ENCODE measurements at places on chromosomes 4 and X.

DNA sequence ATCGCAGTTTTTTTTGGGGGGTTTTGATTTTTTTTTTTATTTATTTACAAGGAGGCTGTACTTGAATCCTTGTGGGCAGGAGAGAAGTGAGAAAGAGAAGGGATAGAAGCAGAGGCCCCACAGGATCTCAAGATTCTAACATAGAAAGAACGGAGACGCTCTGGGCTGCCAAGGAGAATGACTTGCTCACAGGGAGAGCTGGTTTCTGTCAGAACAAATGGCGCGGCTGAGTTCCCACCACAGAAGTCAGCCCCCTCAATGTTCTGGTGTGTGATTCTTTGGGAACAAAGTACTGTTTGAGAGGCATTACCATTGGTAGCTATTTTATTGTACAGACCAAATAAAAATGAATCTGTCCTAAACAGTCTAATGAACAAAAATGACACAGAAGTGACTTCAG lies 80.6 kb downstream of the ATXN3L start:
- no peak for DNase-seq

DNA sequence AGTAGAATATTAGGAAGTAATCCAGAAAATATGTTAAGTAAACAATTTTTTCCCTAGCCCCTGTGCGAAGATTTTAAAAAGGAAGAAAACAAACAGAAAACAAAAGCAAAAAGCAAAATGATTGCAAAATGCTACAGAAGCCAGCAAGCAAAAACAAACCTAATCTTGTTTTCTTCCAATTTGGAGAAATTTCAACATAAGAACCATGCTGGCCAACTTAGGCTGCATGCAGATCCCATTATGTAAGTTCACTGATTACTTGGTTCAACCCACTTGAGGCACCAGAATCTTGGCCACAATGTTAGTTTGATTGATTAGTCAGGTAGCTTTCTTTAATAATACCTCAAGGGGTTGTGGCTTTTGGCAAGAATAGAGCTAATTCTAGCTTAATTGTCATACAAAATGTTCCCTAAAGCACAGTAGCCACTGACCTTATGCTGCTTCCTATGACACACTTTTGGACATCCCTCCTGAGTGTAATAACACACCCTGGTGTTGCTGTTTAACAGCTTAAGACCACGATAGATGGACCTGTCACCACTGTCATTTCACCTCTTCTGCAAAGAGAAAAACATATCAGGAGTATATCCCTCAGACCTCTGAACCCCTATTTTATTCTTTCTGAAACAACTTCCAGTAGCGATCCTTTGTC lies 2342.1 kb downstream of the PCDH7 start:
- DNase-seq: no peak

DNA sequence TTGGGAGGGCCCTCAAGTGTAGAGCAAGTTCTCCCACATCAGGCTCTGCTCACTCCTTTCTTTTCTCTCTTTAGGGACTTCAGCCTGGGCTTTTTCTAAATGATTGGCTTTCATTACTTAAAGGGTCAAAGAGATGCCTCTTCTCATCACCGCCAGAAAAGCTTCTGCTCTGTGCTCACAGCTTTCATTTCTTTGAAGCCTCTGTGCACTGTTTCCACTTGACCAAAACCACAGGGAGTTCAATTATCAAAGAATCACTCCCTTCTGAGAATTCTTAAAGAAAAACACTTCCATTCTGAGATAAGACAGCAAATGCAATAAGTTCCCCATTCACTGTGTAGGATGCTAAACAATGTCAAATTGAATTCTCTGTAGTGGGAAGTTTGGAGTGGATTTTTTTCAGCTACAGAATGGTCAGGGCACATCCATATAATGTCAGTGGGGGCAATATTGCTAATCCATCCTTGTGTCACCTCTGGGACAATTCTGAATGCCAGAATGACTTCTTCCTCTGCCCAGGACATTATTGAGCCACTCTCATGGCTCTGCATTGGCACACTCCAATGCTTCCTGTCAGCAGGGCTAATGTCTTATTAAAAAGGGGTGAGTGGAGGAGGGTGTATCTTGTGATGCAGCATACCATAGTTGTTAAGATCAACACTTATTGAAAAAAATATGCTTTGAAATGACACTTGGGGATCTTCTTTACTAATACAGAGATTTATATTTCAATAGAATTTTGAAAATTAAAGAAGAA lies 217.6 kb downstream of the SNCA start:
- no peak for DNase-seq

DNA sequence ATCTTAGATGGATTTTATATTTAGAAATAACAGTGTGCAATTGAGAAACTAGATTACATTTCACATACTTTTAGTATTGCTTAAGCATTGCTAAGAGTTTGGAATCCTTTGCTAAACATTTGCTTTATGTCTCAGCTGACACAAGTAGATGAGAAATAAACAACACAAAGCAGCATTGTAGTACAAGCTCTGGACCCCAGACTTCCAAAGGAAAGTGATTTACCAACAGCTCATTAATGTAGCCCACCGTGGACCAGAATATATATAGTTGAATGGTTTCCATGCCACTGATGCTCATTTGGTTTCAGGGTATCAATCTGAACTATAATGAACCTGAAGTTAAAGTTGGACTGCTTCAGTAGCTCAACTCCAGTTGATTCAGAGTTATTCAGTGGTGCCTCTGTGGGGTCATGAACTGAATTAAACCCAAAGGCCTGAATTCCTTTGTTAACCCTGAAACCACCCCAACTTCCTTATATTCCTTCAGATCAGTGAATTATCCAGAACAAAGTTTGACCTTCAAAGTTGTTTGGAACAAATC lies 132.1 kb upstream of the NEIL3 start:
- DNase-seq: no peak

All from activated CD4-positive, alpha-beta T cell treated with anti-CD3 and anti-CD28 coated beads, Interleukin-2, amount 50 U/mL, for 1 hour (primary cell).